Brain (organoid and tissue), 16 donors: ENCODE measurements at places on chromosomes 3 and 15.

DNA sequence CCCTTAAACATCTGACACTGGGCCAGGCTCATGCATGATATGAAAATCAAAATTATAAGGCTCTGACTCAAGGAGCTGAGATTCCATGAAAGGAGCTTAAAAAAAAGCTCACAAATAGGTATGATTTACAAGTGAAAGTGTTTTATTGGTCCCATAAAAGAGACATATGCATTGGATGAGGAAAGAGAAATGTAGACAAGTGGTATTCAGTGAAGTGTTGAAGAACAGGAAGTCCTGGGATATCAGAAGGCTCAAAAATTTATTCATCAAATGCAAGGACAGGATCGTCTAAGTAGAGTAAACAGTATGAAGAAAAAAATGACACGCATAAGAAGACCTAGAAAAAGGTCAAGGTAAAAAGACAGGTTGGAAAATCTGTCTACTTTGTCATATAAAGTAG is 188.9 kb downstream of the CBLB start:
- DNase-seq, result no peak

DNA sequence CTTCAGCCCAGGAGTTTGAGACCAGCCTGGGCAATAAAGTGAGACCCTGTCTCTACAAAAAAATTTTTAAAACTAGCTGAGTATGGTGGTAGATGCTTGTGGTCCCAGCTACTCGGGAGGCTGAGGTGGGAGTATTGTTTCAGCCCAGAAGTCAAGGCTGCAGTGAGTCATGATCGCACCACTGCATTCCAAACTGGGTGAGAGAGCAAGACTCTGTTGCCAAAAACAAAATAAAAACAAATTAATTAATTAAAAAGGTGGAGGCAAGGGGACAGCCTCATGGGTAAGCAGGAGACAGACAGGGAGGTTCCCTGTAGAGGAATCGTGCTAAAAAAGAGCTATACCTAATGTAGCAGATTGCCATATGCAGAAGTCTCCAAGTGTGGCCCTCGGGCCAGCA is 12.6 kb downstream of the HAPLN3 start:
- DNase-seq, result no peak

DNA sequence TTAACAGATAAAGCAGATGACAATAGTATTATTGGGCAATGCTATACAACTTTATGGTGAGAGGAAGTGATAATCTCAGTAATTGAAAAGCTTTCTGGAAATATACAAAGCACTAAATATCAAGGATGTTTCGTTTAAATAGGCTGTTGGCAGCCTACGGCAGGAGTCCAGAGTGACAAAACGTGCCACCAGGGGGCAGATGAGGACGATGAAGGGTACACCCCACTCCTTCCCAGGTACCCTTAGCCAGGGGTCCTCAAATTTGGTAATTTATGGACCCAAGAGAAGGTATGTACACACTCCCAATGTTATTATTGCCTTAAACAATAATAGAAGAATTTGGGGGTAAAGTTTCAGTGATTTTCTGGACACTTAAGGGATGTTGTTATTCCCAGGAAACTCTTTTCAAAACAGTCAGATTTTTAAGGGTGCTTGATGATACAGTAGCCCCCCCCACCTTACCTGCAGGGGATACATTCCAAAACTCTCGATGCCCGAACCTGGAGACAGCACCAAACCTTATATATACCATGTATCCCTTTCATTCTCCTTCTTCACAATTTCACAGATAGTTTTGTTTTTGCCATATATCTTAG is 1.4 kb upstream of the MAGEL2 start:
- peak; percentile 79 for DNase-seq

DNA sequence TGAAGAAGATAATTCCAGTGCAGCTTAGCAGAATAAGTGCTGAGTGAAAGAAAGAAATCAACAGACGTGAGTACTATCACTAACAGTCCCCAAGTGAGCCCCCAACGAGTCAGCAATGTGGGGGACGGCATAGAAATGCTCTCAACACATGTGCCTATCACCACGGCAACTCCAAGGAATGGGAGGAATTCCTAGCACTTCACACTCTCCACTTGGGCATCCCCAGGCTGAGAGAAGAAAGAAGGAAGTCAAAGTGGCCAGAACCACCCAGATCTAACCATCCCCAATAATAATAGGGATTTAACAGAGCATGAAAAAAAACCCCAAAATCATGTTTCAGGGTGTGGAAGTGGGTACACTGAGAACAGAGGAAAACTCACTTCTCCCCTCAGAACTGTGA is 29.3 kb upstream of the CPNE4 start:
- DNase-seq, result no peak

DNA sequence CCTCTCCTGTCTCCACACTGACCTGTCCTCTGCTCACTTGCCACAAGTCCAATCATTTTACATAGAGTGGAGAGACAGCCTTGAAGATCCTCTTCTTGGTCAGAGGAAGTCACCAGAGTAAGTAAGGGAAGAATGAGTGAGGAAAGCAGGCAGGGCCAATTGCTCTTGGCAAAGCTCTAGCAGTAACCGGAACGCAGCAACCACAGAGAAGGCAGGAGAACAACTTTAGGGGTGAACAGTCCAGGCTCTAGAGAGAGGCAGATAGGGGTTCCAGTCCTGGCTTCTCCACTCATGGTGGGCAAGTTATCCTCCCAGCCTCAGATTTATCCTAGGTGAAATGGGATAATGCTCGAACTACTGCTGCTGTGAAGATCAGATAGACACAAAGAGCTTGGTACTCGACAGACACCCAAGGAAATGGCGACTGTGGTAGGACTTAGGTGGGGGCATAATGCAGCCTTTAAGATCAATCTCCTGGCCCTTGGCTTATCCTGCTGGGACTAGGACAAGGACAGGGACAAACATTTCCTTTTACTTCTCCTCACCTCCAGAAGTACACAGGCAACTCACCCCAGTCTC is 1.2 kb upstream of the ADAMTSL3 start:
- DNase-seq, result no peak

- peak; percentile 29 for DNase-seq
These were observed 62.6 kb upstream of the PDZRN3 start for GRCh38 chr3:73687106-73688004.

- DNase-seq, result no peak
These were observed 600.2 kb upstream of the GRM7 start for GRCh38 chr3:6260551-6261191.

DNA sequence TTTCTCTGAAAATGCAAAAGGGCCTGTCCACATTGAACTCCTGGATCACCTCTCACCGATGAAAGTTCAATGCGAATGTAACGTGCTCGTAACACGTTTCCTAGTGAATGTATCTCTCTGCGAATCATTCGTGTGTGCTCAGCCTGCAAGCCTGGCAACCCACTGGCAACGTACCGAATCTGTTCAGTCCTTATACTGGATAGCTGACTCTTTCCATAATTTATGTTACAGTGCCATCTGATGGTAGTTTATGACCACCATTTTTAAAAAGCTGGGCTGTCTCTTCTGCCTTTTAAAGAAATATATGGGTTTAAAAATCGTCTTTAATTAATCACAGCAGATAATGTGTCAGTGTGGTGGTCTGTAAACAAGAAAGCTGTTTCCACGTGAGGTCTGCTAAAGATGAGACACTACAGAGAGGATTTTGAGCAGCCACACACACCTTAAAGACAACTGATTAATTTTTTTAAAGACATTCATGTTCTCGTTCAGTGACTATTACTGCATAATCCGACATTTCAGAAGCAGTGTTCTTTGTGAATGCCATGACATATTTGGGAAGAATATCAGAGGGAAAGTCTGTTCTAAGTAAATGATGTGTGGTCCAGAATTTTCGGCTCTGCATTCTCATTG is 69.4 kb upstream of the FOXP1 start:
- DNase-seq, result peak; percentile 92

DNA sequence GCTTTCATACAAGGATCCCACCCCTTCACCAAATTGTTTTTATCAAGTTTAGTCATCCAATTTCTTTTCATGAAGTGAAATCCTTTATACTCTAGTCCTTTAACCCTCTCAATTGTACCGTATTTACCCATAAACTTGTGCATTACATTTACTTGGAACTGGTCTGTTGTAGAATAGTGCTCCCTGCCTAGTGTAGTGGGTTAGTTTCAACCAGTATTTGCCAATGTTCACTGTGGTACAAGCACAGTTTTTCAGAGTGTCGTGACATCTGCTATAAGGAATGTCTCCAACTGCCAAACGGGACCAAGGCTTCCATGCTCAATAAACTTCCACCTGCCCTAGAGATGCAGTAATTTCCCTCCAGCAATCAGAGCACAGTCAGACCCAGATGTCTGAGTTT is 211.9 kb downstream of the KCNAB1 start:
- no peak for DNase-seq

DNA sequence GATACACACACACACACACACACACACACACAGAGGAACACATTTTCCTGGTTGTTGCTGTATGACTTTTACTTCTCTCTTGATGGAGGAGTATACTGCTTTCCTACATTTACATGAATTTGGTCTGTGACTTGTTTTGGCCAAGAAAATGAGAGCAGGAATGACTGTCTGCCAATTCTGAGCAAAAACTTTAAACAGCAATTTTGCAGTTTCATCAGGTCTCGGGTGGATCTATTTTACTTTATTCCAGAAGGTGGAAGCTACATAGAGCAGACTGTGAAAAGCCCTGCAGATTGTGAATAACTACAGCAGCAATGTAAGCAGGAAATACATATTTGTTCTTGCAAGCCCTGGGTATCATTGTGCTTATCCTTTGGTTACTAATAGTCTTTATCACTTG is 1350.0 kb upstream of the EPHA6 start:
- peak; percentile 70 for DNase-seq

DNA sequence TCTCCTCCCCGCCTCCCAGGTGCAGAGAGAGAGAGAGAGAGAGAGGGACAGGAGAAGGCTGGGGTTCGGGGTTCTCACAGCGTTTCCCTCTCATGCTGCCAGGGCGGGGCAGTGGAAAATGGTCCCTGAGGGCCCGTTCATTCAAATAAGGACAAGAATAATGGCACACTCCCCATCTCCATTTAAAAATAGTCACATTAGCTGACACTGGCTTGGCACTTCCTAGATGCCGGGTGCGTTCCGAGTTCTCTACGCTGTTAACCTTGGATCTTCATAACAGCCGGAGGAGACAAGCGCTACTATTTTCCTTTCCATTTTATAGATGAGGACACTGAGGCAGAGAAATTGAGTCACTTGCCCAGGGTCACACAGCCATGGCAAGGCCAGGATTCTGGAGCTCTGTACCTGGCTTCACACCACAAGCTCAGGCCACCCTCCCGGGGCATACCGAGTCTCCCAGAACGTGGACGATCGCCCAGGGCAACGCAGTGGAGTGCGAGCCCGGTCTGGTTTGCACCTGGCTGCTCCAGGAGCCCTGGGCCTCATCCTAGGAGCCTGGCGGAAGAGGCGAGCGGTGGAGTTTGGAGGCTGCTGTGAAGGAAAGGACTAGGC is 608 bp upstream of the SLC6A6 start:
- no peak for DNase-seq

DNA sequence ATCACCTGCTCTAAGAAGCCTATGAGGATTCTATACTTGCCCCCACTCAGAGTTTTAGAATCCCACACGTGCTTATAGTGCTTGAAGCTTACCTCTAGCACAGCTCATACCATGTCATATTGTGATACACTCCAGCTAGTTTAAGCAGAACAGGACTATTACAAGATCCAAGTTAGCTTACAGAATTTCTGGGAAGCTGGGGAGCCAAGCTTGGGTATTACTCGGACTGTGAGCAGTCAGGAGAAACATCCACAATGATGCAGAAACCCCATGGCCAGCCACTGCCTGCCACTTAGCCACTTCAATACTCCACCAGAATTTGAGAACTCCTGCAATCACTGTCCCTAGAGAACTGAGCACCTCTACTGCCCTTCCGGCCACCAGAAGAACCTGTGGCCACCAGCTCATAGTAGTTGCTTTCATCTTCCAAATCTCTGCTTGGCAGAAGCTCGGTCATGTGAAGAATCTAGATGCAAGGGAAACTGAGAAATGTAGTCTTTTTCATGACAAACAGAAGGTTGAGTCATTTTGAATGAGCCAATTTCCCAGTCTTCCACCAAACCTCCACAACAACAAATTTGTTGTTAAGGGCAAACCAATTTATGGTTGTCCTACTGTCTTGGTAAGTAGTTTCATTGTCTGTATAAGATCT is 27.7 kb upstream of the SSR3 start:
- DNase-seq, result no peak

- DNase-seq, result no peak
These were observed 377.3 kb downstream of the MECOM start for GRCh38 chr3:169286214-169286613.

DNA sequence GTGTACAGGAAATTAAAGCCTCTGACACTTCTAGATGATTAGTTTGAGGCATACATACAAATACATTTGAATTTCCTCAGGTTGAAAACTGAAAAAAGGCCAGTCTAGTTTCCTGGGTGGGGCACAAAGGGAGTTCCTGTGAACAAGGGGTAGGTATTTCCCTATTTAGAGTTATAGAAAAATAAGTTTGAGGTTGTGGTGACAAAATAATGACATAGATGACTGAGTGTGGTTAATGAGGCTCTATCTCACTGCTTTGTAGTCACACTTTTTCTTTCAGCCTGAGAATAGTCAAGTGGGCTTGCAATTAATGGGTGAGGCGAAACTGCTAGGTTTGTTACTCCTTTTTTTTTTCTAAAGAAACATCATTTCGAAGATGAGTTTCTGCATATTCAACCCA is 4.3 kb downstream of the SLCO3A1 start:
- no peak for DNase-seq

GRCh38 chr15:40493089-40493840 is 22.5 kb downstream of the CHST14 start:
- DNase-seq, result no peak

GRCh38 chr3:72439321-72440183 is 408.7 kb downstream of the SHQ1 start:
- DNase-seq, result no peak

DNA sequence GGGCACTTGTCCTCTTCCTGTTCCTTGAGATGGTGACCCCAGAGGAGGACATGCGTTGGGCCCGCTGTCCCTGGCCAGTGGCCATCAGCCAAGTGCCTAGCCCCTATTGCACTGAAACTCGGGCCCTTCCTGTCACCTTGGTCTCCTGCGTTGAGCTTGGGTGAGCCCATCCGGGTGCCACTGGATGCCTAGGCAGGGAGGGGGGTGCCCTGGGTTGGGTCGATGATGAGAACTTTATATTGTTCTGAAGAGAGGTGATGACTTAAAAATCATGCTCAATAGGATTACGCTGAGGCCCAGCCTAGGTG is 221.8 kb downstream of the SNRPN start:
- no peak for DNase-seq

DNA sequence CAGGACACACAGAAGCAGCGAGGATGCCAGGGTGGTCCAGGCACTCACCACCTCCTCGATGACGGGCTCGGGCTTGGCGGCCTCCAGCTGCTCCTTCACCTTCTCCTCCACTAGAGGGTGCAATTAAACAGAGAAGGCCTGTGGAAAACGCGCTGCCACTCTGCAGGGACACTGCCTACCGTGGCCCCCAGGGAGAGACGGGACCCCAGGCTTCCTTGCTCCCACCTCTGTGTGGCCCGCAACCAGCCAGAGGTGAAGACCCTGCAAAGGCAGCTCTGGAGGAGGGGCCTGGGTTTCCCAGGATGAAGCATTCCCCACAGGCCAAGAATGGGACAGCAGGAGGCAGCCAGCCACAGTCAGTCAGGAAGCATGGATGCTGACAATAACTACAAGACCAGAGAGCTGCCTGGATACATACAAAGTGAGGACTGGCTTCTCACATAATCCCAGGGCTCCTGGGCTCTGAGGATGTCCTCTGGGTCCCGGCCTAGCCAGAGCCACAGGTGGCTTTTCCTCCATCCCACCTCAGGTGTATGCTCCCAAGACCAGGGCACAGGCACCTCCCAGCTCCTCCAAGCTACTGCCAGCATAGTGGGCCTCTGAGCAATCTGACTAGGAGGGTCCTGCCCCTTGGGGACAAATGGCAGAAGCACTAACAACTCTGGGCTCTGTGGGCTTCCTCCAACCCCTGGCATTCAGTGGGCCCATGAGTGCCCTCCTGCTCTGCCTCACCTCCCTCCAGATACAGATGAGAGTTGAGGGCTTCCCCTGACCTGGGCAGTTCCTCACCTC is 46.2 kb downstream of the PTH1R start:
- DNase-seq, result no peak
